ENCODE measurements at places on chromosomes 4 and X. TPM values are rescaled to one million over a fixed set of nuclear protein-coding genes. Genes with fewer than 3 reads are reported as not detected.

Gene TMEM154
- 0.33 TPM for total RNA-seq

Gene GLRB
- total RNA-seq = 16.7 TPM

Gene CFI
- total RNA-seq = 1.6 TPM

Gene ASB9
- total RNA-seq = 0.36 TPM

Gene BRS3
- not detected for total RNA-seq

Gene C4orf17
- total RNA-seq = not detected

Measured in smooth muscle cell of the pulmonary artery (primary cell).